ENCODE measurements at places on chromosomes 6 and 20. TPM values are rescaled to one million over a fixed set of nuclear protein-coding genes. Genes with fewer than 3 reads are reported as not detected.

The IRF4 gene
- polyA plus RNA-seq: 0.68 TPM

The MARCKS gene
- polyA plus RNA-seq: 6.6 TPM

The VSX1 gene
- polyA plus RNA-seq: not detected

The TFAP2A gene
- polyA plus RNA-seq: not detected

DNA sequence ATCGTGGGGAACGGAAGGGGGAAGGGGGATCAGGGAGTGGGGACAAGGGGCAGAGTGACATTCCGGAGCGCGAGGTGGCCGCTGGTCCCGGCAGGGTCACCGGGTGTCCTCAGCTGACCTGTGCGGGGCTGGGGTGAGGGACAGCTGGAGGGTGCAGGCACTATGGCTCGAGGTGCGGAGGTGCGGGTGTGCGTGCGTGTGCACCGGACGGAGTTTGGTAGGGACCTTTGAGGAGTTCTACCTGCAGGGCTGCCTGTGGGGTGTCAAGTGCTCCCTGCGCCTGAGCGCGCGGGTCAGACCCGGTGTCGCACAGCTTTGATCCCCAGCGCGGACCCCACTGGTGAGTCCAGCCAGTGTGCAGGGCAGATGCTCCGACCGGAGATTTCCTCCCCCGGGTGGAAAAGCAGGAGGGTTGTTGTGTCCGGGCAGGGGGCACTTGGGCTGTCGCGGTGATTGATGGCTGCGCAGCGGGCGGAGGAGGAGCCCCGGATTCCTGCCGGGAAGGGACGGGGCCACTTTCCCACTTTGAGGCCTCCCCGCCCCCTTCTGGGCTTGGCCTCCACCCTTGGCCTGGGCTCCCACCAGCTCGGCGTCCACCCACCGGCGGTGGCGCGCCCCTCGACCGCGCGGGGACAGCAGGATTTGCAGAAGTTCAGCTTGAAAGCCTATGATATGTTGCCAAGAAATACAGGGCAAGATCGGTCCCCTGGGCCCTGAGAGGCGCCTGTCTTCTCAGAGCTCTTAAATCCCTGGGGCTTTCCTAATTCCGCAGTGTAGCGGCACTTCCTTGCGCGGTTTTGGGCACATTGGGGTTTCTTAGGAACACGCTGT lies 658 bp downstream of the RIN2 start:
- DNase-seq: peak; percentile 57

- no peak for DNase-seq
Measured at GRCh38 chr6:168280020-168280898, 39.3 kb downstream of the DACT2 start.

DNA sequence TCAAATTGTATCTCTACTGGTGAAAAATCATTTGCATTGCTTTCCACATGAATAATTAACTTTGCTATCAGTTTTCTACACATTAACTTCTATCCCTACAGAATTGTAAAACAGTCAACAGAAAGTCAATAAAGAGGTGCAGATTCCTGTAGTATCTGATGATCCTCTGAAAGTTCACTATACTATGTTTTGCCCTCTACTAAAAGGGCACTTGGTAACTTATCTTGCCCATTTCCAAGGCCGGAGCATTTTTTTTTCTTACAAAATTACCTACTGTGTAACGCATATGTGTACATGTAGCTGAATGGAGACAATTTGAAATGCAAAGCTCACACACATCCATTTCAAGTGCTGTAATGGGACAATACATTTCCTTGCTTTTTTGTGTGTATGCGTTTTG lies 9.6 kb upstream of the SPTLC3 start:
- DNase-seq: no peak

GRCh38 chr20:1876217-1876921 lies 18.8 kb upstream of the SIRPA start:
- no peak for DNase-seq

- no peak for DNase-seq
Measured at GRCh38 chr20:59134182-59134581, 29.4 kb upstream of the ZNF831 start.

GRCh38 chr6:106556368-106556960 lies 72.8 kb downstream of the RTN4IP1 start:
- DNase-seq: no peak

DNA sequence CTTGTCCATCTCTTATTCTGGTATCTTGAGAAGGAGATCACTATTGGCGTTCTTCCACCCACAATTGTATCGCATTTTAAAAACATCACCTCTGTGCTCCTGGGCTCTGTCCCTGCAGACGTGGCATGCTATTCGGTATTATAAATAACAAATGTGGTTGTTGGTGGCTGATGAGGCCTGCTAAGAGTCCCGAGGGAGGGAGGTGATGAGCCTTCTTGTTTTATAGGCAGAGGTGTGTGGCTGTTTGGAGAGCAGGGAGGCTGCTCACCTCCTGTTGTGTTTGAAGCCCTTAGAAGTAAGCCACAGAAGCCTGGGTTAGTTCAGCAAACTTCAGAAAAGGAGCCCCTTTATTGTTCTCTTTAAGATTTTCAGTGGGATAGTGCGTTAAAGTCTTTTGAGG lies 15.6 kb downstream of the MANBAL start:
- no peak for DNase-seq

GRCh38 chr6:105753207-105753606 lies 332.9 kb upstream of the PRDM1 start:
- DNase-seq: no peak

DNA sequence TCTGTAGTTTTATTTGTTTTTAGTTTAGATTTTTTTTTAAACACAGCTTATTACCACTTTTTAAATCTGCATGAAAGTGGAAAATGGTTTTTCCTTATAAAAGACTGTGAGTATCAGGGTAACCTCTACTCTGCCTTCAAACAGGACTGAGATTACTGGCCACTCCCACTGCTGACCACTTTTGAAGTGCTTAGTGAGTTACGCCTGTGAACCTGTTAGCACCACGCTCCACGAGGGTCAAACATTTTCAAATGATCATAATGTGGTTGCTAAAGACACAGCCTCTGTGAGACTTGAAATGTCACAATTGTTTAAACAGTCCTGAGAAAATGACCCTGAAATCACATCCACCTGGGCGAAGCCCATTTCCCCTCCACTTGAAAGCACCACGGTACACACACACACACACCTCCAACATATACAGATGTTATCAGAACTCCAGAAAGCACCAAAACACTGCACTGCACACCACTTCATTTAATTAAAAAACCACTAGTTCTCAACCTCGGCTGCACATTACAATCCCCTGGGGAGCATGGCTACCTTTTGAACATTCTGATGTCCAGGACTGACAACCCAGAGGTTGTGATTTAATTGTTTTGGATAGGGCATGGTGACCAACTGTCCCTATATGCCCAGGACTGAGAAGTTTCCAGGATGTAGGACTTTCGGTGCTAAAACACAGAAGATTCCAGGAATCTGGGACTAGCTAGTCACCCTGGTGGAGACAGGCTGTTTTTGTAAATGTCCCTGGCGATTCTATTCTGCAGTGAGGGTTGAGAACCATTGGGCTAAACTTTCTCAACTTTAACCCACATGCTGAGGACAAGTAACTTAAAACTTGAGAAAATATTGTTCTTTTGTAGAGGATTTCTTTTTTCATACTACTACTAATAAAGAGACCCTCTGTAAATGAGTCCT lies 176.4 kb upstream of the MYLIP start:
- DNase-seq: no peak

DNA sequence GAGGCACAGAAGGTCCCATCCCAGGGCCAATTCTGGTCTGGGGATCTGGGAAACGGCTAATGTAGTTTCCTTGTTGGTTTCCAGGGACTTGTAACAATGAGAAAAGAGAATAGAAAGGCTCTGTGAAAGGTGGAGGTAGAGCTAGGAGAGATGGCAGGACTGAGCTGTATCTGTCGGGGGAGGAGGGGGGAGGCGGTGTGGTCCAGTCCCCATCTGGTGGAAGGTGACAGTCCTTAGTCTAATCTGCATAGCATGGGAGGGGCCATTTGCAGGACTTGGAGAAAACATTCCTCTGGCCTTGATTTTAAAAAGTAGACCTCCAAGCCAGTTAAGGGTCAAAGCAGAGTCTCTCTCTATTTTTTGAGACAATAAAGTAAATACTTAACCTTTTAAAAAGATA lies 137.1 kb downstream of the DNAH8 start:
- no peak for DNase-seq
